ENCODE measurements at places on chromosomes 5 and 9.

GRCh38 chr9:128718047-128718446 lies 5.9 kb downstream of the ZDHHC12 start:
- DNase-seq: no peak

DNA sequence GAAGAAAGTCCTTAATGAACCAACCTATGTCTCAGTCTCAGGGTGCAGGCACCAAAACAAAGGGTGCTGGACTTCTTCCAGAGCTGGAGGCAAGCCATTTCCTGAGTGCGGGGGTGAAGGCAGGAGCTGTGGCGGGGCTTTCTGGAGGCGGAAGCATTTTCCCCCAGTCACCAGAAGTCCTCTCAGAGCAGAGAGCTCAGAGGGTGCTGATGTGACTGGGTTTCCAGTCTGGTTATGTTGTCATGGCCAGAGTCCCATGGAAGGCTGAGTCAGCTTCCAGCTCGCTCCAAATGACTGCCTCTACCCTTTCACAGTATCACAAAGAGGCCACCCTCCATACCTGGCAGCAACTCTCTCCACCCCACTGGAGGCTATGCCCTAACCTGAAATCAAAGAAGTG lies 86.0 kb downstream of the TRPC7 start:
- DNase-seq: no peak

DNA sequence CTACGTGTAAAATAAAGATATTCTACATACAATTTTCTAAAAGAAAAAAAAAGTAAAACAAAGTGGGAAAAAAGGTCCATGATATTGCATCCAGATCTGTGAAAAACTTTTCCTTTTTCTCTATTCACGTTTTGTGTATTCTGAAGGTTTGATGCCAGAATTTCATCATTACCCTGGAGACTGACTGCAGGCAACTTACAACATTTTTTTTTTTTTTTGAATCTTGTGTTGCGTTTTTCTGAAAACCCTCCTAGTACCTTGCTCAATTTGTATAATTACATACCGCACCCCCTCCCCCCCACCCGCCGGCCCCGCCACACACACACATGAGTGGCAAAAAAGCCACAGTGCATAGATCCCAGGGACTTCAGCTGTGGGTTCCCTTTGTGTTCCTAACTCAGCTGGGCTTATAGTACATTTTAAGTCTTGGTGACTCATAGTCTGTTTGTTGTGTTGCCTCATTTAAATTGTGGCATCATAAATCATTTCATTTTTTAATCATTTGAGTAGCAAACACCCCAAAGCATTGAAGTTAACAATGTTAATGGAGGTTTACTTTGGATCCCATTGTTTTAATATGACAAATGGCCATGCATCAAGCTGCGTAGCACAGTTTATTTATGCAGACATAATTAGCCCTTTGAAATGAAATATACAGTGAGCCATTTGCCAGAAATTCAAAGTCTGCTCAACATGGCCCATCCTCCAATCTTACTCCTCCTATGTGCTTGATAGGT lies 36.0 kb downstream of the PRDM6 start:
- DNase-seq: no peak

GRCh38 chr9:98884849-98885248 lies 58.9 kb upstream of the COL15A1 start:
- no peak for DNase-seq

DNA sequence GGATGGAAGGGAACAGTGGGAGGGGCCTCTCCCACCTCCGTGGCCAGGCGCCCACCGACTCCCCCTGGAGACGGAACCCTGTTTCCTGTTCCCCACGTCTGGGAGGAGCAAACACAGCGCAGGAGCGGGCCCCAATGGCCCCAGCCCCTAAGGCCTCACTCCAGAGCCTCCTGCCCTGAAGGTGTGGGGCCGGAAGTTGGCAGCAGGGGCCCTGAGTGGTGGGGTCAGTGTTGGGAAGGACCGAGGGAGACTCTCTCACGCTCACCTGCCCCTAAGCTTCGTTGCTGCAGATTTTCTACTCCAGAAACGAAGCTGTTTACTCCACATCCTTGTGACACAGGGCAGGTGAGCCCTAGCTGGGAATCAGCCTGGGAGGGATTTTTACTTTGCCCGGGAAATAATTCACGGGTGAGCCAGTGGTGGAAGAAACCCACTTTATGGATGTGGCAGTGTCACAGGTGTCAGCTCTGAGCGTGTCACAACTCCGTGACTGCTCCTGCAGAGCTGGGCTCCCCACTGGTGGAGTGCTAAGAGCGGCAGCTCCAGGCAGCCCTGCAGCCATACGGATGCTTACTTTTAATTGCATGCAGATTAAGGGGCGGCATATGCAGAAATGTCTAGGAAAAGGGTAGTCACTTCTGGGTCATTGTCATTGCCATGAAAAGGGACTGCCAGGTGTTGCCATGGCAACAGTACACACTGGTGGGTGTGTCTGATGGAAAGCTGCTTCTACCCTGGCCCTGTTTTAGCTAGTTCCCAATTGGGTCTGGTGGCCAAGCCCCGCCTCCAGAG lies 77.5 kb upstream of the OLFM1 start:
- no peak for DNase-seq

GRCh38 chr5:116437351-116437705 lies 137.3 kb downstream of the SEMA6A start:
- DNase-seq: no peak

DNA sequence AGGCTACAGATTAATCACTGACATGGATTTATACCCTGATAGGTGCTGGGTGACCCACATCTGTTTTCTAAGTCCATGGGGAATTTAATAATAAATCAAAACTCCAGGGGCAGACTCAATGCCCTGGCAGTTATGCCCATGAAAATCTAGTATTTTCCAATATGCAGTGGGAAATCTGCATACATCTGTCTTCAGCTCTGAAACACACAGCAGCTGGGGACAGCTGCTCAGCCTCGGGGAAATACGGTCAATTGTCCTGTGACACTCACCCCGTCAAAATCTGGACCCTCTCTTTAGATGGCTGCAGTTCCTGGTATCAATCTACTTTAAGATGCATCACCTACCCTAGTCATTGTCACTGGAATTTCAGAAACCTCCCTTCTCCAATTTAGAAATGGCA lies 12.7 kb upstream of the C1QTNF3 start:
- DNase-seq: no peak

GRCh38 chr5:88540471-88541115 lies 271.9 kb upstream of the TMEM161B start:
- no peak for DNase-seq

DNA sequence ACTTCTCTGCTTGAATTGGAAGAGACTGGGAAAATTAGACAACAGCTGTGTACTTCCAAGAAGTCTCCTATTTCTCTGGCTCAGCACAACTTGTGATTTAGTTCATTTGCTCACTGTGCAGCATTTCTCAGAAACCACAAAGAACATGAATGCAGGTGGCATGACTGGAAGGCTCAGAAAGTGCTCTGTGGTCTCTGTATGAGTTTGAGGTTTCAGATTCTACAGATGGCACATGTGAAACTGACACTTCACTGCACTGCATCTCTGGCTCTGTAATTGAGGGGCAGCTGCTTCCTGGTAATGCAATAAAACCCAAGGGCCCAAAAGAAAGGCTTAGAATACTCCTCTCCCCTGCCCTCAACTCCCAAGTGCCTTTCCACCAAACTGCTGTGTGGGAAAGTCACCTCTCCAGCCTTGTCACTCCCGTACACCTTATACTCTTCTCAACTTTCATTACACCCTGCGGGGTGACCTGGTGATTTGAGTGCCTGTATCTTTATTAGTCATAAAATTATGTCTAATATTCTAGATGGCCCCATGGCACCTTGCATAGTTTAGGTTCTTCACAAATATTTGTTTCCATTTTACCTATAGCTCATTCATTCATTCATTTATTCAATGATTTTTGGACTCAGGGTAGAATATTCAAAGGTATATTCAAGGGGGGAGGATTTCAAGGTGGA lies 82.5 kb downstream of the ESM1 start:
- no peak for DNase-seq

DNA sequence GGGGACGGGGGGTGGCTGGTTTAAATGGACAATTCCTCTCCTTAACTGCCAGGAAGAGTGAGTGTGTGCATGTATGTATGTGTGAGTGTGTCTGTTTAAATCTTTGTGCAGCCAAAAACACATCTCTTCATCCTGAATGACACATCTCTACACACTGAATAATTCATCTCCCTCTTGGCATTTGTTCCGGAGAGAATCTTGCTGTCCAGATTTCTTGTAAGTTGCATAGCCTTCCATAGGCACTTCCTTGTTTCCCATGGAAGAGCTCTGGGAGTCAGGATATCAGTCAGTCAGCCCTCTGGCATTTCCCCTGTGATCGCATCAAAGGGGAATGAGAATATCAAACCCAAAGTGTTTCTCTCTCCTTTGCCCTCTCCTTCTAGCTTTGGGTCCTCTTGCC lies 74.7 kb downstream of the WWC1 start:
- no peak for DNase-seq

DNA sequence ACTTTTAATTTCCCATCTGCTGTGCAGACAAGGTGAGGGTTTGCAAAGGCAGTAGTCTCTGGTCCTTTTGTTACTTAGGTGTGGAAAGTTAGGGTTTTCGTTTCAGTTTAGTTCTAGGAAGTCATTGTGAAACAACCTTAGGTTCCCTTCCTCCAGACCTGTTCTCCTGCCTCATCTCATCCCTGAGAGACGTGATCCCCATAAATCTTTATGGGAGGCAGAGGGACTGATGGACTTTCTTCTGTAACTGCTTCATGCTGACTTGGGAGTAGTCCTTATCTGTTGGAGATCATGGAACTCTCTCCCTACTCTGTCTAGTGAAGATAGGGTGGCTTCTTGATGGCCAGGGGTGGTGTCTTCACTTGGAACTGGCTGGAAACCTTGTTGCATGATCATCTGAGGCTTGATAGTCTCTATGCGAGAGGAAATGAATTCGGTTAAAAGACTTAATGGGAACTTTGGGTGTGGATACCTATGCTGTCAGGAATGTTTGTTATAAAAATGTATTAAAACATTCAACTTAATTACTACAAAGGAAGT lies 7.2 kb upstream of the GM2A start:
- no peak for DNase-seq

DNA sequence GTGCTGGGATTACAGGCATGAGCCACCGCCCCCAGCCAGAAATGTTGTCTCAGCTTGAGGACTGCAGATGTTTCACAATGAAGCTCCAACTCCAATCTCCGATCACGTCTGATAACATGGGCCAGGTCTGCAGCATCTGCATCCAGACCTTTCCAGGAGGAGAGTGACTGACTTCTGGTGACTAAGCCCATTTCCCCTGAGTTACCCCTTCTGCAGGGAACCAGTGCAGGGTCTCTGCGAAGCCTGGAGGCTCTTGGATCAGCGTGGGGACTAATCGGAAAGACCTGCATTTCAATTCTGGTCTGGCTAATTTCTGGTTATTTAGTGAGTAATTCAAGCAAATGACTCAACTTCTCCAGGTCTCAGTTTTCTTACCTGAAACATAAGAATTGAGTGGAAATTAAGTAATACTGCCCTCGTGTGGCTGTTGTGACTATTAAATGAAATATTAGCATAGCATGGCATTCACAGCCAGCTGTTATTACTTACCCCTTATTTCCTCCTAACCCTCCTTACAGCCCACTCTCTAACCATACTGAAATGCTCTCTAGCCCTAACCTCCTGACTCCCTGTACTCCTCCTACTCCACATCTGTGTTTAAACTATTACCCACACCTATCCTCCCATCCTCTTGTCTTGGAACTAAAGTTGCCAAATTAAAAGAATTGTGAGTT lies 2.2 kb upstream of the GNPDA1 start:
- DNase-seq: no peak

DNA sequence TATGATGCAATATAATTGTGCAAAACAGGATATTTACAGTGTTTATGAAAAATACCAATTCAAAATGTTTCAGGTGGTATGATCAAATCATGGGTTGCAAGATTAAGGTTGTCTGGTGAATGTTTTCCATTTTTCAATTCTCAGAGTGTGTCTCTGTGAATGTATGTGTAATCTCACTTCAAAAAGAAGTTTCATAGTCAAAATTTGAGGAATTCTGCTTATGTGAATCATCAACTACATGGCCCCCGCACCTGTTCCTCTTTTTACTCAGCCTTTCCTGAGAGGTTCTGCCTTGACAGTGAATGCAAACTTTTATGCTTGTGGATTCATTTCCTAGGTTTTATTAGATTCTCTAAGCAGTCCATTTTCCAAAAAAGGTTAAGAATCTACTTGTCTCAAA lies 32.1 kb downstream of the KCTD16 start:
- no peak for DNase-seq

DNA sequence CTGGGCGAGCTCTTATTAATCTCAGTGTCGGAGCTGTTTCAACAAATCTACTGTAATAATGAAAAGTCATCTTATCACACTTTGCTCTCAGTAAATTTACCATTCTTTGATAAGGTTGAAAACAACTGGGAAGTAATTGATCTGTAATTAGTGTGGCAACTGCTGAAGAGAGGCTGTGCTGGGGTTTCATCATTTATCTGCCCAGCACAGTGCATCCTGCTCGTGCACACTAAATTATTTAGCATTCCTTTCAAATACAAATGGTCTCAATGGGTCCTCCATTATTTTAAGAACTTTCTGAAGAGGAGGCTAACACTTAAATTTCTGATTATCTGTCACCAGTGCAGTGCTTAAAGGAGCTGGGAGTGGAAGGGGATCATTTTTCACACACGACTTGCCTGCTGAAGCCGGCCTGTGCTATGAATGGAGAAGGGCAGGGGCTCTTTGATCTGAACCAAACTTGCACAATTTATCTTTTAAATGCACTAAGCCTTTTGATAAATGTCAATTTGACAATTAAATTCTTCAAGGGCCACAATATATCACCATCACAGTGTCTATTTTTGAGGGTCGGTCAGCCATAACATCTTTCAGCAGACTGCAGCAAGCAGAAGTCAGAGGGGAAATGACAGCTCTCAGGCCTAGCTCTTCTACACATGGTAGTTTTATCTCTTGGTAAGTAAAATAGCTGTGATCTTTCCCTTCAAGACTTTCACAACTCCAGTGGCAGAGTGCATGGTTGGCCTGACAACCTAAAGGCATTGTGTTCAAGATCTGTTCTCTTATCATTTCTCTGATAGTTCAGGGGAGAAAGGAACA lies 106.4 kb upstream of the EFNA5 start:
- DNase-seq: no peak

- no peak for DNase-seq
Observed at GRCh38 chr9:21482213-21482612, at the start of gene IFNE. Gene IFNE, minus strand, starts transcription at chr9:21482313. Its CDS starts 619 bp downstream, at chr9:21481694.

DNA sequence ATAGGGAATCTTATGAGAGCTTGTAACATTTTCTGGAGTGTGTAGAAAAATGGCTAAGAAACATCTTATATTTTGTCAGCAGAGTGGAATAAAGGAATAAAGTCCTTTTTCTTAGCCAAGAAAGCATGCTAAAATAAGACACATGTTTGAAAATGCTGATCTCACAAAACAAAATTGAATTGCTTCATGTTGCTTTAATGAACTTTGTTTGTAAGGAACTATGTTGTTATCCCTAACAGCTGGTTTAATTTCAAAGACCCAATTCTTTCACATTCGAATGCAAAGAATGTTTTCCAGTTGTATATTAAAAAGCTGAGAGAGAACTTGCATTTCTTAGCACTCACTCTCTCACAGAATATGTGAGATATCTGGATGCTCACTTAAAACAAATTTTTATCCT lies 107.6 kb downstream of the MUSK start:
- no peak for DNase-seq

Measured in T-helper 22 cell (primary cell).